Liver (tissue), 10 donors: ENCODE measurements at places on chromosomes 12 and 14. TPM values are rescaled to one million over a fixed set of nuclear protein-coding genes. Genes with fewer than 3 reads are reported as not detected.

ABHD12B gene
- total RNA-seq: 0.09 TPM

SERPINA12 gene
- not detected for total RNA-seq

DBX2 gene
- total RNA-seq: not detected

LRP10 gene
- total RNA-seq: 30.0 TPM

RIMBP2 gene
- total RNA-seq: 0.09 TPM

CCDC91 gene
- total RNA-seq: 29.0 TPM
